Left renal cortex interstitium (tissue), 4 donors: ENCODE measurements at places on chromosomes 13 and 19.

DNA sequence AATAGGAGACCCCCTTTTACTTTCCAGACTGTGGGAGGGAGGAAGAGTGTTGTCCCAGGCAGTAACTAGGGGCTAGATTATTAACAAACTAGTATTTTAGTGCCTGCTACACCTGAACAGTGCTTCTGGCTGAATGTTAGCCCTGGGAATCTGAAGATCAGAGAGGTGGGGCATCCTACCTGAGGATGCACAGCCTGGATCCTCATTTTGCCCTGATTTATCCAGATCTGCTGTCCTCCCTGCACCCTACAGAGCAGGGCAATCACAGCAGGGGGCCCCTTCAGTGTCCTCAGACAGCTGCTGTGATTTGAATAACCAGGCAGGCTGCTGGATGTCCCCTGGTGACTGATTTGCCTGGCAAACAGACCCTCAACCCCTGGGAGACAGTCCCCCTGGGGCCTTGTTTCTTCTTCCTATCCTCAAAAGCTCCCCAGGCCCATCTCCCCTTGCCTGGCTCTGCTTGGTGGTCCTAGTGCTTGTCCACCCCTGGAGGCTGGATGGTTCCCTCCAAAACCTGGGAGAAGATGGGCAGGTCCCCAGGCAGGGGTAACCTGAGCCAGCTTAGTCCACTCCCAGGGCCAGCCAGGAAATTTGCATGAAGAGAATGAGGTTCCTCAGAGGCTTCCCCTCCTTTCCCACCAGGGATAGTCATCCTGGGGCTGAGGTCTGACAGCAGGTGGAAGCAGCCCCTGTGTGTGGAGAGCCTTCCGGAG, at the start of gene OVOL3:
Gene OVOL3, plus strand, starts transcription at position 657 of the 713 bp plus-strand sequence. CDS start 60 bp downstream, outside the sequence.
- no peak for DNase-seq

DNA sequence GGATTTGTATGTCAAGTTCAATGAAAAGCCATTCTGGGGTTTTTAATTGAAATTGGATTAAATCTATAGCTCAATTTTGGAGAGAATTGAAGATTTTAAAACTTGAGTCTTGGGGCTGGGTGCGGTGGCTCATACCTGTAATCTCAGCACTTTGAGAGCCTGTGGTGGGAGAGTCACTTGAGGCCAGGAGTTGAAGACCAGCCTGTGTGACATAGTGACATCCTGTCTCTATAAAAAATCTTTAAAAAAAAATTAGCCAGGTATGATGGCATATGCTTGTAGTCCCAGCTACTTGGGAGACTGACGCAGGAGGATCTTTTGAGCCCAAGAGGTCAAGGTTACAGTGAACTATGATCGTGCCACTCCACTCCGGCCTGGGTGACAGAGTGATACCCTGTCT, 41.2 kb downstream of the VAV1 start:
- DNase-seq: no peak

- no peak for DNase-seq
These were observed 17.3 kb upstream of the ARHGEF18 start for GRCh38 chr19:7331446-7331845.

GRCh38 chr13:79225487-79226232, 180.4 kb downstream of the RBM26 start:
- no peak for DNase-seq

- no peak for DNase-seq
These were observed 5.2 kb upstream of the ZNF554 start for GRCh38 chr19:2814426-2814825.

- DNase-seq: no peak
These were observed 692 bp downstream of the RGS9BP start for GRCh38 chr19:32676186-32676894.

GRCh38 chr13:105033999-105034398, 1501.5 kb downstream of the EFNB2 start:
- no peak for DNase-seq

GRCh38 chr19:35519291-35519690, 5.8 kb upstream of the DMKN start:
- no peak for DNase-seq

DNA sequence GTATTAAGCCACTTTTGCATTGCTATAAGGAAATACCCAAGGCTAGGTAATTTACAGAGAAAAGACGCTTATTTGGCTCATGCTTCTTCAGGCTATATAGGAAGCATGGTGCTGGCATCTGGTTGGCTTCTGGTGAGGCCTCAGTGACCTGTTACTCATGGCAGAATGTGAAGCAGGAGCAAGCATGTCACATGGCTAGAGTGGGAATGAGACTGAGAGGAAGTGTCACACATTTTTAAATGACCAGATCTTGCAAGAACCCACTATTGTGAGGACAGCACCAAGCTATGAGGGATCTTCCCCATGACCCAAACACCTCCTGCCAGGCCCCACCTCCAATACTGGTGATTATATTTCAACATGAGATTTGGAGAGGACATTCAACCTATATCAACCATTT, 25.7 kb upstream of the IGFL4 start:
- DNase-seq: no peak

DNA sequence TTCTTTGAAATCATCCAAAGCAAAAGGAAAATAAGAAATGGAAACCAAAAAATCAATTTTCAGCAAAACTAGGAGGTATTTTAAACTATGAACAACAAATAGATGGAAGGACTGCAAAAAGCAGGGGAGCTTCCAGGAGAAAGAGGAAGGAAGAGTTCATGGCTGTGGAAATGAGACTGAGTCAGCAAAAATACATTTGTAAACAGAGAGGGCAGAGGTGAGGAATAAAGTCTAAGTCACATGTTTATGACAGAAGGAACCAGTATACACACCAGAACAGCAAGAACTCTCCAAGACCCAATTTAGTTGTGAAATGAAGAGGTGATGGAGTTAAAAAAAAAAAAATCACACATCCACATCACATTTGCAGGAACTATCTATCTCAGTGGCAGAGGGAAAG, 69.6 kb downstream of the RNASEH2B start:
- DNase-seq: no peak

DNA sequence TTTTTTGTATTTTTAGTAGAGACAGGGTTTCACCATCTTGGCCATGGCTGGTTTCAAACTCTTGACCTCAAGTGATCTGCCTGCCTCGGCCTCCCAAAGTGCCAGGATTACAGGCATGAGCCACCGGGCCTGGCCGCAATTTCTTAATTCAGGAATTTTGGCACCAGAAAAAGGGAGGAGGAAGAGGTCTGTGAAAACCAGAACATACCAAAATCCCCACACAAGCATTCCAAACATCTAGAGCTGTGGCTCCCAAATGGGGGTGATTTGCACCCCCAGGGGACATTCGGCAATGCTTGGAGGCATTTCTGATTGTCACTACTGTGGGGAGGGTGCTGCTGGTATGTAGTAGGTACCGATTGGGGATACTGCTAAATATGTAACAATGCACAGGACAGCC, 40.2 kb upstream of the ABCC4 start:
- no peak for DNase-seq

GRCh38 chr13:21040120-21040826, 21.1 kb downstream of the LATS2 start:
- no peak for DNase-seq

GRCh38 chr13:113849981-113850721, 13.7 kb downstream of the GAS6 start:
- DNase-seq: no peak

- DNase-seq: no peak
These were observed 7.1 kb upstream of the PNMA8A start for GRCh38 chr19:46478356-46478986.

- DNase-seq: no peak
These were observed 2.0 kb downstream of the LMTK3 start for GRCh38 chr19:48509467-48510194.

- no peak for DNase-seq
These were observed 169.9 kb downstream of the VWA8 start for GRCh38 chr13:41791056-41791455.

DNA sequence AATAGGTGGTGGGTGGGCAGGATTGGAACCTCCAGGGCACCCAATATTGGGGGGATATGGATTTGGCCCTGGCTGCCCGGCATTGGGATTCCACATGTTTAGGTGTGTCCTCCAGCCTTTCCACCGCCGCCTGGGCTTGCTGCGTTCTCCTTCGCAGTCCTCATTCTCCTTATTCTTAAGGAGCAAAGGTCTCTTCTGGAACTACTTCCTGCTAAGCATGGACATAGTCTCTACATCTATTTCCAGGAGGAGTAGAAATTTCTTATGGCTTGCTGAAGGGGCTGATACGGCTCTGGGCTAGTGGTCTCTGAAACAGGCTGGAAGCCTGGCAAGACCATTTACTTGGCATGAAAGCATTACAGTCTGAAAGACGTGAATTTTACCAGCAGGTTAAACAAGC, 9.2 kb upstream of the FCGBP start:
- no peak for DNase-seq

DNA sequence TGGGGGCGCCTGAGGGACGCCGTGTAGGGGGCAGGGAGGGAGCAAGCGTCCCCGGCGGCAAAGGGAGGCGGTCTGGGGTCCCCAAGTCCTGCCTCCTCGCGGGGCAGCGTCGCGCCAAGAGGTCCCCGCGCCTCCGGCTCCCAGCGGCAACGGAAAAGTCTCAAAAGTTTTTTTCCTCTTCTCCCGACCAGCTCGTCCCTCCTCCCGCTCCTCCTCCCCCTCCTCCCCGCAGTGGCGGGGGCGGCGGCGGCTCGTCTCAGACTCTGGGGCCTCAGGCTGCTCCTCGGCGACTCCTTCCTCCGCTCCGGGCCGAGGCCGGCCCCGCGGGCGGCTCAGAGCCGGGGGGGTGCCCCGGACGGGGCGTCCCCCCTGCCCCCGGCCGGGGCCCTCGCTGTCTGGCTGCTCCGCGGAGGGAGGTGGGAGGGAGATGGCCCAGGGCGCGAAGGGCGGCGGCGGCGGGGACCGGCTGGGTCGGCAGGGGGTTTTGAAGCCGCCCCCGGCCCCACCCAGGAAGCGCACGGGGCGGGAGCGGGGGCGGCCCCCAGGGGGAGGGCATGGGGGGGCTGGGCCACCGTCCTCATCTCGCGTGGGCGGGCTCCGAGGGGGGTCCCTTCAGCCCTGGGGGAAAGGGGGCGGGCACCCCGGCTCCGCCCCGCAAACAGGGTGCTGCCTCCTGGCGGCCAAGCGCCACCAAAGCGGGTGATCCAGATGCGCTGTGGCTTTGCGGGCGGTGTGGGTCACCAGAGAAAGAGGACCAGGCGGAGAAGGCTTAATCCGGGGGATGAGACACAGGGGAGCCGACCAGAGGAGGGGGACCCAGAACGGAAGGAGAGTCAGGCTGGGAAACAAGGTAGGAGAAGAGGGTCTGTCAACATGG, at the start of gene TGFB1:
Gene TGFB1, minus strand, starts transcription at position 457 of the 877 bp plus-strand sequence. CDS start 878 bp downstream, outside the sequence.
- peak; percentile 53 for DNase-seq

DNA sequence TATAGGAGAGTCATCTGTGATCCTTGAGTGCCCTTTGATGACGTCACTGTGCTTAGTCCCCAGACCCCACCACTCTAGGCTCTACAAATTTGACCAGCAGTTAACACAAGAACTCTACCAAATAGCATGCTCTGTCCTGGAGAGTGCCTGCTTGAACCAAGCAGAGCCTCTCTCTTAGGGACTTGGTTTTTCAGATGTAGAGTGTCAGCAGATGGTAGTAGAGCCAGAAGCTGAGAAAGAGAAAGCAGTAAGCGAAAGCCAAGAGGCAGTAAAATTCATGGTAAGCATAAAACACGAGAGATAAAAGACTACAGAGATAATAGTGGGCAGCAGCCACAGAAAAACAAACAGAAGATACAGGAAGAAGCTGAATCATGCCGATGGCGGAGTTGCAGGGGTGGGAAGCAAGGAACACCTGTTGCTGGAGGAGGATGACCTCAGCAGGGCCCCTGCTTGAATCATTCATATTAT, 193.3 kb downstream of the SLC7A1 start:
- DNase-seq: no peak
